ENCODE measurements at places on chromosomes 5 and 9. TPM values are rescaled to one million over a fixed set of nuclear protein-coding genes. Genes with fewer than 3 reads are reported as not detected.
A peak's percentile ranks its signal among the peaks of the same experiment; 100 is the strongest.

- no peak overlapping the region for H3K4me3 ChIP-seq
- H3K4me1 ChIP-seq = no peaks in the 10 kb centered on the region
- no peaks in the 10 kb centered on the region for H3K27me3 ChIP-seq
These were observed 463.5 kb upstream of the RGMB start for GRCh38 chr5:98309785-98310598.

GRCh38 chr5:176769911-176770310 is 40.4 kb upstream of the UNC5A start:
- H3K36me3 ChIP-seq = peaks cover 11% of the 10 kb centered on the region
- peaks cover 22% of the 10 kb centered on the region for H3K27me3 ChIP-seq
- DNase-seq = no peak
- H3K4me1 ChIP-seq = no peaks in the 10 kb centered on the region
- no peak overlapping the region for H3K4me3 ChIP-seq
- H3K27ac ChIP-seq = no peak overlapping the region

DNA sequence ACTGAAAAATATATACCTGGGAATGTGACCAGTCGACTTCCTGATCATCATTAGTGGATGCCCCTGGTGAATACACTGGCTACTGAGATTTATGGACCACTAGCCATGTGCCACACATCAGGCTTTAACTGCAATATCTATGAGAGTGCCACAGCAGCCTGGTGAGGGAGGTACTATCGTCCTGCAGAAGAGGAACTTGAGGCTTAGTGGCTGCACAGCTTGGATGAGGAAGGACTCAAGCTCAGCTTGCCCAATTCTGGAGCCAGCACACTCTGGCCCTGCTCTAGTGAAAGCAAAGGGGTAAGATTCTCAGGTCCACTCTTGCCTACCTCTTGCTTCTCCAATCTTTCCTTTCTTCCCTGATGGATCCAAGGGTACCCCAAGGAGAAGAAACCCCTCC is 129.3 kb downstream of the ENTREP1 start:
- DNase-seq = no peak
- H3K4me1 ChIP-seq = peaks cover 3% of the 10 kb centered on the region
- H3K36me3 ChIP-seq = no peaks in the 10 kb centered on the region
- H3K27me3 ChIP-seq = no peaks in the 10 kb centered on the region
- H3K4me3 ChIP-seq = no peak overlapping the region
- no peak overlapping the region for H3K27ac ChIP-seq

DNA sequence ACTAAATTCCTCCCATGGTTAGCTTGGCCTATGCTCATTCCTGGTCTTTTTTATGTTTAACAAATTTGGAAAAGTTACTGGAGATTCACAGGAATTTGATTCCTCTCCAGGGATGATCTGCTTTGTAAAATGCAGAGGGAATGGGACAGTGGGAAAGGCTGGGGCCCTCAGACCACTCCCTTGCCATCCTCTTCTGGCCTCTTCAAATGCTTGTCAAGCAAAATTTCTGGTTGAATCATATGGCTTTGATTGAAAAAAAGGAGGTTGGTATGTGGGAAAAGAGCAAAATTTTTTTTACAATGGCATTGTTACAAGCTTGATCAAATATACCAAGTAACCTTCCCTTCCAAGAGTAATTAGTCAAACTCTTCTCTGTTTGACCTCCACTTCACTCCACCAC is 225.1 kb downstream of the PIK3R1 start:
- H3K36me3 ChIP-seq = no peaks in the 10 kb centered on the region
- H3K4me1 ChIP-seq = peaks cover 11% of the 10 kb centered on the region
- no peak for DNase-seq
- no peaks in the 10 kb centered on the region for H3K27me3 ChIP-seq
- no peak overlapping the region for H3K4me3 ChIP-seq
- no peak overlapping the region for H3K27ac ChIP-seq

GRCh38 chr9:125998837-125999503 is 251.8 kb downstream of the PBX3 start:
- H3K4me3 ChIP-seq = no peak overlapping the region
- peak; percentile 45 for DNase-seq
- H3K36me3 ChIP-seq = no peaks in the 10 kb centered on the region
- peaks cover 1% of the 10 kb centered on the region for H3K4me1 ChIP-seq

GRCh38 chr5:51465165-51465564 is 81.9 kb downstream of the ISL1 start:
- DNase-seq = no peak
- no peak overlapping the region for H3K4me3 ChIP-seq
- H3K36me3 ChIP-seq = no peaks in the 10 kb centered on the region
- H3K27ac ChIP-seq = no peak overlapping the region
- H3K27me3 ChIP-seq = peaks cover 3% of the 10 kb centered on the region
- H3K4me1 ChIP-seq = no peaks in the 10 kb centered on the region

- H3K27me3 ChIP-seq = no peaks in the 10 kb centered on the region
- peaks cover 65% of the 10 kb centered on the region for H3K4me1 ChIP-seq
- H3K36me3 ChIP-seq = peaks cover 3% of the 10 kb centered on the region
- peak overlapping the region; percentile 89 for H3K27ac ChIP-seq
- no peak for DNase-seq
- peak overlapping the region; percentile 85 for H3K4me3 ChIP-seq
These were observed 541 bp downstream of the GNPDA1 start for GRCh38 chr5:142012186-142012785.

DNA sequence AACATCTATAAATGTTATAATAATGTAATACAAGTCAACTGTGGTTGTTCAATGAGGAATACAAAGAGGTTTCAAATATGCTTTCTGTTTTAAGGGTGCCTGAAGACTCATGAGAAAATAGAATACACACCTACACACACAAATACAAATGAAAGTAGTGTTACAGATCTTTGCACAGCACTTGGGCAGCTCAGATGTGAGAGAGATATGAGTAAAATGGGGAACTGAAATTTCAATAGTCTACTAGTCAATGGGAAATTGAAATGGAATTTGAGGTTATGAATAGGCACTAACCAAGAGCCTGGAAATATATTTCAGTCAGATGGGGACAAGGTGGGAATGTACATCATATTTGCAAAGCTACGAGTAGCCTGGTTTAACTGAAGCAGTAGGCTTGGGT is 96.6 kb downstream of the ISL1 start:
- no peak overlapping the region for H3K27ac ChIP-seq
- H3K36me3 ChIP-seq = no peaks in the 10 kb centered on the region
- no peak for DNase-seq

DNA sequence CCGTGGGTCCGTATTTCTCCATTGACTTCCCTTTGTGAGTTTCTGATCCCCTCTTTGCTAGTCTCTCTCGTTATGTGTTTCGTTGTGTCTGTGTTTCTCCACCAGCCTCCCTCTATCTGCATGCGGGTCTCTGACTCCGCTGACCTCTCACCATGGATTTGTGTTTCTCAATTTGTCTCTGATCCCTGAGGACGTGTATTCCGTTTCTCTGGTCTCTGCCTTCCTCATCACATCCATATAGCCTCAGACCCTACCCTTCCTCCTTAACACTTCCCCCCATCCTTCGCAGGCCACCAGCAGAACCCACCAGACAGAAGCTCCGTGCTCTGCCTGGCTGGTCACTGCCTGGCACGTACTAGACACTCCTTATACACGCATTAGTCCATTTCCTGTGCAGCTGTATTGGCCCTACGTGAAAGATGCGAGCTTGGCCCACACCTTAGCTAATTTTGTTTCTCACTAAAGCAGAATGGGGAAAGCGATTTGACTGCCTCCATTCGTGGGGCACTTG is 631 bp downstream of the B4GALT7 start:
- no peak for DNase-seq
- peaks cover 21% of the 10 kb centered on the region for H3K36me3 ChIP-seq
- H3K27me3 ChIP-seq = no peaks in the 10 kb centered on the region
- H3K27ac ChIP-seq = peak overlapping the region; percentile 97

DNA sequence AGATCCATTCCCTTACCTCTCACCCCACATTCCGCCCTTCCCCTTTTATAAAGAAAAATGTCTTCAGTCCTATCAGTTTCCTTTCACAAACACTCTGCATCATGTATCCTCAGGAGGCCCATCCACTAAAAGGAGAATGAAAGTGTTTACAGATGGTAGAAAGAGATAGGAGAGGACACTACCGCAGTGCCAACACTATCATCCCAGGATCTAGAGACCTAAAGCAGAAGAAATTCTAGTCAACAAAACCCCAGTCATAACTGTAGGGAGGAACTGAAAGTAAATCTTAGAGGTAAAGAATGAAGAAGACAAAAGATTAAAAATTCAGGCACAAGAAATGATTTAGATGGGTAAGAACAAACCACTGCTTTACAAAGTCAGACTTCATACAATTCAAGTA is 114.1 kb downstream of the MLLT3 start:
- peak overlapping the region; percentile 46 for H3K4me3 ChIP-seq
- DNase-seq = no peak
- no peaks in the 10 kb centered on the region for H3K27me3 ChIP-seq
- H3K4me1 ChIP-seq = peaks cover 82% of the 10 kb centered on the region
- H3K27ac ChIP-seq = peak overlapping the region; percentile 88
- H3K36me3 ChIP-seq = peaks cover 4% of the 10 kb centered on the region

DNA sequence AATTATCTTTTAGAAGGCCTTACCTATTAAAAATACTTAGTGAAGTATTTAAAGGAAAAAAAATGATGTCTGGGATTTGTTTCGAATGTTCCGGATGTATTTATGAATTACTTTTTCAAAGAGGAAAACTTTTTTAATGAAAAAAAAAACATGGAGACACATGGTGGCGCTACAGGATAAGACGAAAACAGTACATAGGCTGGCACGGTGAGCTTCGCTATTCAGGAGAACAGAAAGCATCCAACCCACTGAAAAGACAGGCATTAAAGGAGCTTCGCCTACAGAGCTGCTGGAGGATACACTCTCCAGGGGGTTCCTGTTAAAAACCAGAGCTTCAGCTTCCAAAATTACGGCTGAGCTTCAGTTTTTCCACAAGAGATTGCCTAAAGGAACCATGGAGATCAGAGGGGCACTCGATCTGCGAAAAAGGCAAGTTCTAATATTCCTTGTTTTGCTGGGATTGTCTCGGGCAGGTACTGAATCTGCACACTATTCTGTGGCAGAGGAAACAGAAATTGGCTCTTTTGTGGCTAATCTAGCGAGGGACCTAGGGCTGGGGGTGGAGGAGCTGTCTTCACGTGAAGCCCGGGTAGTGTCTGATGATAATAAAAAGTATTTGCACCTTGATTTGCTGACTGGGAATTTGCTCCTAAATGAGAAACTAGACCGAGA is at the start of gene PCDHB14:
Gene PCDHB14, plus strand, starts transcription at position 232 of the 672 bp plus-strand sequence. Its CDS starts 163 bp downstream, at position 395.
- peaks cover 2% of the 10 kb centered on the region for H3K4me1 ChIP-seq
- H3K27me3 ChIP-seq = peaks cover 54% of the 10 kb centered on the region
- H3K36me3 ChIP-seq = peaks cover 6% of the 10 kb centered on the region
- H3K27ac ChIP-seq = no peak within 1 kb of the TSS
- no peak for DNase-seq

- peaks cover 2% of the 10 kb centered on the region for H3K27me3 ChIP-seq
- no peaks in the 10 kb centered on the region for H3K4me1 ChIP-seq
- no peaks in the 10 kb centered on the region for H3K36me3 ChIP-seq
These were observed 22.4 kb upstream of the HOMER1 start for GRCh38 chr5:79536193-79536906.

GRCh38 chr5:34625246-34625645 is 30.9 kb upstream of the RAI14 start:
- no peaks in the 10 kb centered on the region for H3K27me3 ChIP-seq
- H3K4me1 ChIP-seq = no peaks in the 10 kb centered on the region
- DNase-seq = no peak
- no peak overlapping the region for H3K27ac ChIP-seq

GRCh38 chr5:78717674-78718584 is 69.4 kb upstream of the LHFPL2 start:
- no peak overlapping the region for H3K4me3 ChIP-seq
- no peaks in the 10 kb centered on the region for H3K27me3 ChIP-seq
- H3K4me1 ChIP-seq = no peaks in the 10 kb centered on the region
- H3K27ac ChIP-seq = no peak overlapping the region
- no peaks in the 10 kb centered on the region for H3K36me3 ChIP-seq

GRCh38 chr9:128575469-128575868 is 23.1 kb downstream of the SPTAN1 start:
- H3K36me3 ChIP-seq = peaks cover 92% of the 10 kb centered on the region
- no peak for DNase-seq
- H3K27me3 ChIP-seq = no peaks in the 10 kb centered on the region
- no peaks in the 10 kb centered on the region for H3K4me1 ChIP-seq
- H3K27ac ChIP-seq = peak overlapping the region; percentile 58

- no peak for DNase-seq
- H3K27me3 ChIP-seq = peaks cover 31% of the 10 kb centered on the region
- no peaks in the 10 kb centered on the region for H3K36me3 ChIP-seq
- no peak overlapping the region for H3K27ac ChIP-seq
- H3K4me1 ChIP-seq = peaks cover 5% of the 10 kb centered on the region
These were observed 34.0 kb downstream of the RASGEF1C start for GRCh38 chr5:180175015-180175431.

GRCh38 chr9:131198041-131198715 is 72.8 kb downstream of the NUP214 start:
- H3K27me3 ChIP-seq = no peaks in the 10 kb centered on the region
- no peak overlapping the region for H3K27ac ChIP-seq
- H3K36me3 ChIP-seq = peaks cover 89% of the 10 kb centered on the region
- DNase-seq = no peak

The N4BP3 gene
- 7.2 TPM for total RNA-seq

The TMEM252 gene
- total RNA-seq = not detected

The SLC34A1 gene
- 0.16 TPM for total RNA-seq

The OR1L4 gene
- total RNA-seq = not detected

The DDX4 gene
- total RNA-seq = not detected

The OR4F3 gene
- not detected for total RNA-seq

The INIP gene
- 25.8 TPM for total RNA-seq

The EIF4E1B gene
- total RNA-seq = not detected

The TLX3 gene
- not detected for total RNA-seq

The ADAMTS16 gene
- not detected for total RNA-seq

The POLR3G gene
- 3.2 TPM for total RNA-seq

The SLC6A3 gene
- total RNA-seq = 0.27 TPM

The PCA3 gene
- not detected for total RNA-seq

The IL33 gene
- total RNA-seq = not detected

The ECM2 gene
- not detected for total RNA-seq

The CARD9 gene
- total RNA-seq = 0.70 TPM

The PLPPR1 gene
- not detected for total RNA-seq

The SPRY4 gene
- not detected for total RNA-seq

Data from naive thymus-derived CD8-positive, alpha-beta T cell (primary cell).